ENCODE measurements at places on chromosomes 6 and 20.

DNA sequence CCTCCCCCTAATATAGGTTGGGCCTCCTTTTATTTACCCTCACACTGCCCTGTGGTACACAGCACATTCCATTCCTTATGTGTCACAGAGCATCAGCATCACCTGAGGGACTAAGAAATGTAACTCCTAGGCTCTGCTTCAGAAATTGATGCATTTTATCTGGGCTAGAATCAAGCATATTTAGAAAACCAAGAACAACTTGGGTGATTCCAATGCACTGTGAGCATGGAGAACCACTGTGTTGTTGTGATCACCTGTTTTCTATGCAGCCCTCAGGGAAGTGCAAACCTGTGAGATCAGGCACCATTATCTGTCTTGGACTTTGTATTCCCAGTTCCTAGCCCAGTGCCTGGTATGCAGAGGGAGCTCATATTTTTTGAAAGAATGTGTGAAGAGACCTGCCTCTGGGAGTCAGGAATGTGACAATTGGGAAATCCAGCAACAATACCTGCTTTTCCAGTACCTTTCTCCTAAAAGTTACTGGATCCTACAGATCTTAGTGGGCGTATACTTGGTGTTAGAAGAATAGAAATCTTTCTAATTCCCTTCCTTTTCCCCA lies 7.0 kb downstream of the KAT14 start:
- DNase-seq, result no peak

DNA sequence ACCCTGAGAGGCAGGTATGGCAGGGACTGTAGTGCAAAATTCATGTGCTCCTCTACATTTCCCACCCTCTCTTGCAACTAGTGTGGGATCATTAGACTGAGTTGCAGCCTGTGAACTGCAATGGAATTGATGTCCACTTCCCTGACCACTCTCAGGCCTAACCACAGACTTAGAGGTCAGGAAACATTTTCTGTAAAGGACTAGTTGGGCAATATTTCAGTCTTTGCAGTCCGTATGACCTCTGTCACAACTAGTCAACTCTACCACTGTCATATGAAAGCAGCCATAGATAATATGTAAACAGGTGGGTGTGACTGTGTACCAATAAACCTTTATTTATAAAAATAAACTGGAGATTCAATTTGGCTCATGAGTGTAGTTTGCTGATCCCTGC lies 134.4 kb upstream of the TOP1 start:
- DNase-seq, result no peak

- DNase-seq, result no peak
Observed at GRCh38 chr6:41608443-41609151, 29.7 kb upstream of the MDFI start.

DNA sequence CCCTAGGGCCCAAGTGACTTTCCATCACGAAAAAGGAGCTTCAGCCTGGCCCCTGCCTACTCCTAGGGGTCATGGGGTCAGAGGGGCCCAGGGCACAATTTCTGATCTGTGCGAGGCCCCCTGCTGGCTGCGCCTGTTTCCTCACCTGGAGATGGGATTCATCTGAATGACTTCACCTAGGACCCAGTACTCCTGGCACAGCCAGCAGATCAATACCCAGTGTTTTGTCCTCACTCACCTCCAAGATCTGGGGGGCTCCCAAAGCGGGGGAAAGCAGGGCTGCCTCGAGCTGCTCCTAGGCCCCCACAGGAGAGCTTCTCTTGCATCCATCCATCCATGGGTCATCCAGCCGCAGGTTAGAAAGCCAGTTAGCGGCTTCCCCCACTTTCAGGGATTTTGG lies 33.8 kb downstream of the CD40 start:
- DNase-seq, result no peak

GRCh38 chr20:4568361-4568959 lies 153.2 kb upstream of the PRND start:
- no peak for DNase-seq

- peak; percentile 92 for DNase-seq
Observed at GRCh38 chr6:43769526-43770371, at the start of gene VEGFA. VEGFA (plus strand) TSS chr6:43770211.

DNA sequence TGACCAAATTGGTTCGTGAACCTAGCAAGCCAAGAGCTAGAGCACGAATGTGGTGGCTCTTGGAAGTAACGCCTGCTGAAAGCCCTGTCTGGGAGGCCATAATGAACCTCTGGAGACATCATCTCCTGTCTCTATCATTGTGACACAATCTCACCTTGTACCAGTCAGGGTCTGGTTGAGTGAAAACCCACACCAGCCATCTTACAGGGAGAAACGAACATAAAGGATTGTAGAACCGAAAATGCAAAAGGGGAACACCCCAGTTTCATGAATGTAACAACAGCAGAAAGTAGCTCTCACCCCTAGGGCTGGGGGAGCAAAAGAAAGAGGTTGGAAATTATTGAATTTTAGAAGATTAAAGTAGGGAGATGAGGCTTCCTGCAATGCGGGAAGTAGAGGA lies 50.9 kb upstream of the TAB2 start:
- DNase-seq, result no peak

- DNase-seq, result no peak
Observed at GRCh38 chr20:20741087-20742045, 28.9 kb upstream of the RALGAPA2 start.

GRCh38 chr6:45808917-45809316 lies 206.7 kb downstream of the CLIC5 start:
- DNase-seq, result no peak

GRCh38 chr6:87522686-87523085 lies 49.9 kb downstream of the SLC35A1 start:
- no peak for DNase-seq

GRCh38 chr6:67952121-67952520 lies 683.0 kb upstream of the ADGRB3 start:
- no peak for DNase-seq

GRCh38 chr6:150622941-150623874 lies 23.5 kb downstream of the PLEKHG1 start:
- DNase-seq, result no peak

GRCh38 chr6:149242883-149243282 lies 74.6 kb upstream of the TAB2 start:
- no peak for DNase-seq

- no peak for DNase-seq
Observed at GRCh38 chr6:80605165-80605989, 498.9 kb downstream of the BCKDHB start.

DNA sequence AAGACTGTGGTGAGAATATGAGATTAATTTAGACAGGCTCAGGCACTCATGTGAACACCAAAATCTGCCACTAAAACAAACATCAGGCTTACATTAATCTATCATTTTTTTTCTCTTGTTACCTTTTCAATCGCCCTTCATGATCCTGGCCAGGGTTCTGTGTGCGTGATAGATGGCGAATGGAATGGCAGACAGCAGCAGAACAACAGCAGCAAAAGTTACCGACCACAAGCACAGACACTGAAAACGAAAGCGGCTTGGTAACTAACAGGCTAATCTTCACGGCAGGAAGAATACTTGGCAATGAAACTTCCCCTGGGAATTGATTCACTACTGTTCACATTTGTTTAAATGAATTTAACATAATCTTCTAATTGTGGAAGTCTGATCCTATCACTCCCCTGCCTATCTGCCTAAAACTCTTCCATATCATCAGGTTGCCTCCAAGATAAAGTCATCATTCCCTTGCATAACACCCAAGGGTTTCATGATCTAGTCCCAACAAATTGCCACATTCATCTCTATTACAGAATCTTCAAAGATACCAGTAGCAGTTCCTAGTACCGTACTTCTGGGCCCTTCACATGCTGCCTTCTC lies 28.7 kb downstream of the PTPRK start:
- no peak for DNase-seq

- no peak for DNase-seq
Observed at GRCh38 chr20:4064144-4064909, 49.0 kb upstream of the RNF24 start.

- no peak for DNase-seq
Observed at GRCh38 chr6:21846541-21847451, 253.2 kb downstream of the SOX4 start.

DNA sequence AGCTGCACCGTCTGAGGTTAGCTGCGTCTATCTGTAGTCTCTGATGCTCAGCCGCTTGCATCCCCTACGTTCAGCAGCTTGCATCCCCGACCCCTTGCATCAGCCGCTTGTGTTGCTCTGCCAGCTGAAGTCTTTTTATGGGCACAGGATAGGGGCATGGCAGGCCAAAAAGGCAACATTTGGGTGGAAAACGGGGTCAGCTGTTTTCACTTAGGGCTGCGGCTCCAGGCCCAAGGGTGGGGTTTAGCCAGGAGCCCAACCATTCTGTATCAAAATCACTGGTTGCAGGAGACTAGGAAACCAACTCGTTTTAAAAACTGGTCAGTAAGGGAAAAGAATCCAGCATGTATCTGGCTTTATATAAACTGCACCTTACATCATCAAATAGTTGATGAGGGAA lies 49.9 kb downstream of the FAM50B start:
- DNase-seq, result no peak

DNA sequence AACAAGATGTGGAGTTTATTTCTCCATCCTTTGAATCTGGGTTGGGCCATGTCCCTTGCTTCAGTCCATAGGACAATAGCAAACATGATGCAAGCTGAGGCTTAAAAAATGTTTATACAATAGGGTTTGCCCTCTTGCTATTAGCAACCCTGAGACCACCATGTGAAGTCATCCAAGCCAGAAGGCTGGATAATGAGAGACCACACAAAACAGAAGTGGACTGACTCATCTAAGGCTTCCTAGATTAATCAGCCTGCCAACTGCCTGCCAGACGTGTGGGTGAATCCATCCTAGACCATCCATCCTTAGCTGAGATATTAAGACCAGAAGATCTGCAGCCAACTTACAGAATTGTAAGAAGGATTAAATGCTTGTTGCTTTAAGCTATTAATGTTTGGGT lies 38.1 kb upstream of the ISM1 start:
- DNase-seq, result peak; percentile 42

- no peak for DNase-seq
Observed at GRCh38 chr6:40907198-40907701, 131.8 kb downstream of the UNC5CL start.

DNA sequence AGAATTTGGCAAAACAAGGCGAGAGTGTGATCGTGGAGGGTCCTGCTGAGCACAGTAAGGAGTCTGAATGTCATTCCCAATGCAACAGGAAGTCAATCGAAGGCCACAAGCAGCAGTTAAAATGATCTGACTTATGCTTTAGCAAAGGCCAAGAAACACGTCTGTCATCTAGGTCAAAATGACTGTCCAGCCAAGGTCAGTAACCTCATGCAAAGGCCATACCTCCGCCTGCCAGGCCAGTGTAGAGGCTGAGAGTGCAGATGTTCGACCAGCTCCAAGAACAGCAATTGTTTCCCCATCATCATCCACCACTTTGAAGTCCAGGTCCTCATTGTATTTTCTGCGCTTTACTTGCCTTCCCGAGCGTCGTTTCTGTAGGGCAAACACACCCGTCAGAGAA lies 105.6 kb downstream of the CHD6 start:
- no peak for DNase-seq

DNA sequence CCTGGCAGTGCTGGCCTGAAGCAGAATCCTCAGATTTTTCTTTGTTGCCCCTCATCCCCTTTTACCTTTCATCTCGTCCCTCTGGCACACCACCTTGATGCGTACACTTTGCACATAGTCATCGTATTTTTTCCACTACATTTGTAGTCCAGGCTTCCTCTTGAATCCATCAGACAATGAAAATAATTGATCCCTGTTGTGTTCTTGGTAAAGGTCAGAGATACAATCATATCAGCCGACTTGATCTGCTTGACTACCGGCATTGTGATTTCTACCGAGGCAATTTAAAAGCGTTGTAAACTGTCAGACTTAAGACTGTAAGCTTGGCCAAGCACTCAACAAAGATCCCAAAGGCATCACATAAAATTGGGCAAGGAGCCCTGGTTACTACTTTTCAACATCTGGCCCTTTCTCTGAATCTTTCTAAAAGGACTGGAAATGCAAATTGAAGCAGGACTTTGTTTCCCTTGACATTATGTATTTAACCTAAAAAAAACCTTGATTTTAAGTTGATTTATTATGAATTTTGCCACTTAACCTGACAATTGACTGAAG lies 512.6 kb downstream of the LMBRD1 start:
- no peak for DNase-seq

DNA sequence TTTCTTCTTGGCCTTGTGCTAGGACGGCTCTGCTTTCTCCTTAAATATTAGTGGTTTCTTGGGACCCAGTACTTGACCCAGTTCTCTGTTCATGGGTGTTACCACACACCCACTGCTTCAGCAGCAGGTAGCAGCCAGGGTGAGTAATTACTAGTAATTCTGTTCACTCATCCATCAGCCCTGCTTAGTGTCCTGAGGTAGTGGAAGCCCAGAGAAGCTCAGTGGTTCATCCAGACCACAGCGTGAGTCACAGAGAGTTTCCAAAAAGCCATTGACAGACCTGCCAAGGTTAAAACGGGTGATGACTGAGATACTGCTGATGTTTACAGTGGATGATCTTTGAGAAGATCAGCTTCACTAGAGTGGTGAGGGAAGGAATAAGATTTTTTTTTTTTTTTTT lies 51.7 kb upstream of the HINT3 start:
- peak; percentile 89 for DNase-seq

DNA sequence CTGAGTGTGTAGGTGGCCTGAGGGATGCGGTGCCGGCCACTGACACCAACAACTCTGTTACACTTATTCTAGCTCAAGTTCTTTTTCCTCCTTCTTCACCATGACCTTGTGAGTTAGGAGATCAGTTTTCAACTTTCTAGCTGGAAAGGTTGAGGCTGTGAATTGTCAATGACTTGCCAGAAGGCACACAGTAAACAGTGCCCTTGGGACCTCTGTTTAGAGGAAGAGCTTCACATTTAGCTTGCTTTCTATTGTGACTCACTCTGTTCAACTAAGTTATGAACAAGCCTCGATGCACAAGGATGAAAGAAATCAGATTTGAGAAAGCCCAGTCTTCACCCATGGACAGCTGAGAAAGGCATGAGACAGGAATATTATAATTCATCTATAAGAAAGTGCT lies 455.6 kb downstream of the MAFB start:
- DNase-seq, result no peak

- no peak for DNase-seq
Observed at GRCh38 chr20:58471193-58472164, 43.7 kb downstream of the APCDD1L start.

- DNase-seq, result no peak
Observed at GRCh38 chr6:140253096-140253495, 878.6 kb upstream of the CITED2 start.

DNA sequence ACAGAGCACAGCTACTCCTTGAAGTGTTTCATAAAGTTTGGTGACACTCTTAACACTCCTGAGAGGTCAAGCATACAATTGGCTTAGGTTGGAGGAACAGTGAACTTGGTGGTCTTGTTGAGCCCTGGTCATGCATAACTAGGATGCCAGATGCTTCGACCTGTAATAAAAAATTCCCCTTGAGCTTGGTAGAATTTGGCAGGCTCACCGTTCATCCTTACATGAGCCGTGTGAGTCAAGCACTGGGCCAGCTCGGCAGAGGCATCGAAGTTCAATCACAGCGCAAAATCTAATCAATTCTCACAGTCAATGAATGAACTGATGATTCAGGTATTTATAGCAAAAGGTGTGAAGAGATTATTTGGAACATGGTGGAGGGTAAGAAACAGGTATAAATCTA lies 33.7 kb downstream of the CYP24A1 start:
- no peak for DNase-seq

- DNase-seq, result no peak
Observed at GRCh38 chr6:46584586-46584985, 68.0 kb downstream of the CYP39A1 start.
